Stimulated activated CD8-positive, alpha-beta memory T cell treated with anti-CD3 and anti-CD28 coated beads, Interleukin-7, amount 100 ng/mL, for 1 hour (primary cell): ENCODE measurements at places on chromosomes 12 and 14.

GRCh38 chr14:51895375-51895774, 35.0 kb downstream of the GNG2 start:
- DNase-seq: no peak

- no peak for DNase-seq
Measured at GRCh38 chr12:106743270-106743988, 31.1 kb upstream of the RIC8B start.

DNA sequence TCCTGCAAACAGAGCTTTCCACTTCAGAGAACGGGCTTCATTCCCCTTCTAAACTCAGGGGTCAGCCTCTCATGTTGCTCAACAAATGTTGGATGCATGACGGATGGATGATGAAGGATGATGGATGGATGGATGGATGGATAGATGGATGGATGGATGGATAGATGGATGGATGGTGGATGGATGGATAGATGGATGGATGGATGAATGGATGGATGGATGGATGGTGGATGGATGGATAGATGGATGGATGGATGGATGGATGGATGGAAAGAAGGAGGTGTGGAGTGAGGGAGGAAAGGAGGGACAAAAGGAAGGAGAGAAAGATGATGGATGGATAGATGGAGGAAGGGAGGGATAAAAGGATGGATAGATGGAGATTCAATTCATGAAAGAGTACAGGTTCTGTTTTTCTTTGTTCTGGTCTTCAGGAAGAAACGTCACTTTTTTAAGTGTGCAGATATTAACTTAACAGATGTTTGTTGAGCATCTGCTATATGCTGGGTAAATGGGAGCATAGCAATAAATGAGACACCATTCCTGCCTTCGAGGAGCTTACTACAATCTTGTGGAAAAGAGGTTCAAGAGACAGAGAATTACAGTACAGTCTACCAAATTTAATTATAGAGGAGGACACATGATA, 41.7 kb upstream of the PRIMA1 start:
- no peak for DNase-seq

DNA sequence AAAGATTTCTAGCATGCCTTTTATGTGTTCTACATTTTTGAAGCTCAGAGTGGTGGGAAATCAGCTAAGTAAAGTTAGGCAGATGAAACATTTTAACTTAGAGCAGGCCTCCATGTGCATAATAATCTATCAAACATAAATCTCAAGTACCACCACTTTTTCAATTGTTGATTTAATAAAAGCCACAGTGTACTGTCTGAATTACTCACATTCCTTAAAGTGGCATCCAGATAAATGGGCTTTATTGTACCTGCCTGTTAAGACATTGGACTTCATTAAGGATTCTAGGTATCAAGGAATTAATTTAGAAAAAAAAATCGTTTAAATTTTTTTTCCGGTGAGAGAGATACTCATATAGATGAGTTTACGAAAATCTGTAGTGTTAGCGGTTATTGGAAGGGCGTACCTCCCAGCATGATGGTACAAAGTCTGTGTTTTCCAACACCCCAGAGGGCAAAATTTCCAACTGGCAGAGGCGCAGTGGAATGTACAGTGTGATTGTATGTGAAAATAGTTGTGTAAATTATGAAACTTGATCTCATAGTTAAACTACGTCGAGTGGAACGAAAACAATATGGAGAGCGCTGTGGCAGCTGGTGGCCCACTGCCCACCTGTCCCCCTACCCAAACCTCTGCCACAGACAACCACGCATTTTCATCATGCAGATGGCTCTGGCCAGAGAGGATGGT, 25.0 kb downstream of the ELK3 start:
- DNase-seq: no peak

- no peak for DNase-seq
Measured at GRCh38 chr12:92661269-92661668, 41.5 kb upstream of the PLEKHG7 start.

GRCh38 chr12:90449611-90450010, 505.4 kb downstream of the CCER1 start:
- no peak for DNase-seq

DNA sequence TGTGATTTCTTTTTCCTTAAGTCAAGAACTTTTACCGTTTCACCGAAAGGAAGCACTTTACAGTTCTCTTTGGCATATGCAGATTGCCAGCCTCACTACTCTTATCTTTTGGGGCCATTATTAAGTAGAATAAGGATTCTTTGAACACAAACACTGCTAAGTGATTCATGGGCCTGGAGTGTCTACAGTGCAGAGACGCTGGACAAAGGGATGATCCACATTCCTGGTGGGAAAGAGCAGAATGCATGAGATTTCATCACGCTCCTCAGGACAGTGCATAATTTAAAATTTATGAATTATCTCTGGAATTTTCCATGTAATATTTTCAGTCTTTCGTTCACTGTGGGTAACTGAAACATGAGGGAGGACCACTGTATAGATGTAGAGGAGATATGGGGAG, 90.2 kb downstream of the TTLL5 start:
- no peak for DNase-seq

GRCh38 chr14:89040460-89041256, 216.2 kb downstream of the TTC8 start:
- peak; percentile 70 for DNase-seq

DNA sequence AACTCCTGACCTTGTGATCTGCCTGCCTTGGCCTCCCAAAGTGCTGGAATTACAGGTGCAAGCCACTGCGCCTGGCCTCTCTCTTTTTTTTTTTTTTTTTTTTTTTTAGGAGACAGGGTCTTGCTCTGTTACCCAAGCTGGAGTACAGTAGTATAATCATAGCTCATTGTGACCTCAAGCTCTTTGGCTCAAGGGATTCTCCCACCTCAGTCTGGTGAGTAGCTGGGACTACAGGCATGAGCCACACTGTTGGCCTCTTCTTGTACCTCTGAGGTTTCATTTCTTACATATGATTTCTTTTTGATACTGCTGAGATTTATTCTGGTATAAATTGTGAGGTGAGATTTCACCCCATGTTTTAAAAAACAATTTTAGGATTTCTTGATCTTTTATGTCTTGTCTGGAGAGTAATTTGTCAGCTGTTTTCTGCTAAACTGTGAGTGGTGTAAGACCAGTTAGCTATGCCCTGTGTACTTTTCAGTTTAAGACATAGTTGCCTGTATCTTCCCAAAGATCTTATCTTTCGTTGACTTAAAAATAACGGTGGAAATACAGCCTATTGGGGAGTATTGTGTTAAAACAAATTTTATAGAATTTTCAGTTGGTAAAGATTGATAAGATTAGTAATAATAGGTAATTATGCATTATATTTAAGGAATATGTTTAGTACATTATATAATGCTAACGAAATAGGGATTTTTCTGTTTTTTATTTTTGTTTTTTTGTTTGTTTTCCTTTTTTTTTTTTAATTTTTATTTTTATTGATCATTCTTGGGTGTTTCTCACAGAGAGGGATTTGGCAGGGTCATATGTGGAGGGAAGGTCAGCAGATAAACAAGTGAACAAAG, 31.7 kb downstream of the WDR20 start:
- no peak for DNase-seq

DNA sequence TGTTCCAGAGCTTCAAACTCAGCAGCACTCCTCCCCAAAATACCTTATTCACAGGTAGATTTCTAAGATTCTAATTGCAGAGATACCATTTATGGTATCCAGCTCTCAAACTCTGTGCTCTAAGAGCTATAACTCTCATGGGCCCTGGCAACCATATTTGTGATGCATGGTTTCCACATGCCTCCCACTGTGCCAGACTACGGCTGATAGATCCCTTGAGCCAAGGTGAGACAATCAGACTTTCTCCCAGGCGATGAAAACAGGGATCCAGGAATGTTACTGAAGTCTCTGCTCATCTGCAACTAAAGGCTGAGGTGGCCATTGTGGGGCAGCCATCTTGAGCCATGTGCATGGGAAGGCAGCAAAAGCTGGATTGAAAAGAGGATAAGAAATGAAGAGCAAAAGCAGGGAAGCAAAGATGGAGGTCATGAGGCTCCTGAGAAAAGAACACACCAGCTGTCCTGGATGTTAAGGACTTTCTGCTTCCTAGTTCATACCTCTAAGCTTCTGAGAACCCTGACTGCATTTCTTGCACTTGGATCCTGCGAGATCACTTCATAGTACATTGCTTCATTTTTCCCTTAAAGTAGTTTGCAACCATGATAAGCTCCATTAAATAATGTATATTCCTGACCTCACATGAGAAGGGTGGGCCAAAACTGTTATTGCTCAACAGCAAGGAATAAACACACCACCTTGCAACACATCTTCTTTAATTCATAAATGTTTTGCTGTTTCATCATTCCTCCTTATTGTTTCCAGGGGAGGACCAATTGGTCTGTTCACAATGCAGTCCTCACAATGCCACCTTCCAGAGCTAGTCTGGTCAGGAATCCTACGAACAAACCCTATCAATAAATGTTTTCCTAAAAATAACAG, 5.4 kb downstream of the EGLN3 start:
- no peak for DNase-seq

- no peak for DNase-seq
Measured at GRCh38 chr14:75989134-75989533, 3.6 kb downstream of the IFT43 start.

GRCh38 chr12:120554678-120555077, 20.5 kb downstream of the RNF10 start:
- DNase-seq: no peak

DNA sequence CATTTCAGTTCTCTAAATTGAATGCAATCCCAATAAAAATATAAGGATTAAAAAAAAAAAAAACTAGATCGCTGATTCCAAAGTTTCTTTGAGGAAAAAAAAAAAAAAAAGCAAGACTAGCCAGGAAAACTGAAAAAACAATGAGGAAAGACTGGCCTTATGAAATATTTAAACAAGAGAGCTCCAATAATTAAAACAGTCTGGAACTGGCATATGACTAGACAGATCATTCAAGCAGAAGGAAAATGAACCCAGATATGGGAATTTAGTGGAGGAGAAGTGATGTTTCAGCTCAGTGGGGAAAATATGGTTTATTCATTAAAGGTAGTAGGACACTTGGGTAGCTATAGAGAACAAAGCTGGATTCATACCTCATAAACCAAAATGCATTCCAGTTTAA, 42.0 kb upstream of the TBC1D15 start:
- DNase-seq: no peak

DNA sequence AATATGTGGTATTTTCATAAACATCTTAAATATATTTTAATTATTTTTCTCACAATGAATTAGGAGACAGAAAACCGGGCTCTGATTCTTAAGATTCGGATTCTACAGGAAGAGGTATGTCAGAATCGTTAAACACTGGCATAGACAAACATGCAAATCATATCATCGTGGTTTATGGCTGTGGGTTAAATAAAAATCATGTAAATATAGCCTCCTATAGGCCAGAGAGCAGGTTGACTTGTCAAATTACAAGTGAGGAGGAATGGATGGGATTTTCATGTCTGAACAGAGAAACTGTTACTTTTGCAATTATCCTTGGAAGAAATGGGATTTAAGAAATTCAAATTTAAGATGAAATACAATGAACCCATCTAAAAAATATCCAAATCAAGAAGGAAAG, 74.9 kb upstream of the BCAT1 start:
- no peak for DNase-seq

DNA sequence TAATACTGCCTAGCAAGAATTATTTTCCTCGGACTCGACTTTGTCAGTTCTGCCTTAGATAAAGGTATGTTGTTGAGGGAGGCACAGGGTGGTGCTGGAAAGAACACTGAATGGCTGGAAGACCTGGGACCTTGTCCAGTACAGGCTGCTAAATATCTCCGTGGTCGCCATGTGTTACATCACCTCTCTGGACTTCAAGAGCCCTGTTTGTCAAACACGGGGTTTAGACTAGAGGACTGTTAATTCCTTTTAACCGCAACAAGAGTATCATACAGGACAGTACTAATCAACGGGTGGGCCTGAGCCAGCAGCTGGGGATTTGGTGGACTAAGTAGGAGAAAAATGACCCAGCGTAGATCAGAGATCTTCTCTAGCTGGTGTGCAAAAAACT, 476.3 kb downstream of the LRIG3 start:
- DNase-seq: no peak

DNA sequence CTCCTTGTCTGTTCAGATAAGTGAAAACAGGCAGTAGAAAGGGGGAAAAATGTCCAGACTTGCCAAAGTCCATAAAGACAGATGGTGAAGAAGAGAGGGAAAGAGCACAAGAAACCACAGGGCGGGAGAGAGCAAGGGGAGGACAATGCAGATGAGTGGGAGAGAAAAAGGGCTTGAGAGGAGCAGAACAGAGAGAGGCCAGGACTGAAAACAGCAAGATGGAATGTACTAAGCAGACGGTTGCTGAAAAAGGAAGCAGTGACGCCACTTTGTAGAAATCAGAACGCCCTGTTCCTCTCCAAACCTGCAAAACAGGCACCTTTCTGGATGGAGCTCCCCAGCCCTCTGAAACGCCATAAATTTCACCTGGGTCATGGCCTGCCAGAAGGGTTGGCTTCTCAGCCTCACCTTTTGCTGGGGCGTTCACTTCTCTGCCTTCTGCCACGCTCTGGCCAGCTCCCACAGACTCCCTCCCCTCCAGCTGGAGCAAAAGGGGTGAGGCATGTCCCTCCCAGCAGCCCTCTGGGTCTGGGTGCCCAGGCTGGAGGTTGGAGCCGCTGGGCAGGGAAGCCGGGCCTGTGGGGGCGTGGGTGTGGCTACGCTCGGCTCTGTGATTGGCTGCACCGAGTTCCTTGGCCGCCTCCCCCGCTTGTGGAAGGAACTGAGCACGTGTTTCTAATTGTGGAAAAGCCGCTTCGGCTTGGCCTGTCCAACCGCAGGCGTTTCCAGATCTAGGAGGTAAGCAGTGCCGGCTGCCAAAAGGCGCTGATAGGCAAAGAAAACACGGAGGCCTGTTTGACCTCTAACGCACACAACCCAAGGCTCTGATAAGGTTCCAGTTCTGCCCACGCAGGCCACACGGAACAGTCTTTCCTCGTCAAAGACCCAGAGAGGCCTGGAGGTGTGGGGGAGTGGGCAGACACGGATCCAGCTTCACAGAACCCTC, 29.3 kb downstream of the SLC7A8 start:
- no peak for DNase-seq

DNA sequence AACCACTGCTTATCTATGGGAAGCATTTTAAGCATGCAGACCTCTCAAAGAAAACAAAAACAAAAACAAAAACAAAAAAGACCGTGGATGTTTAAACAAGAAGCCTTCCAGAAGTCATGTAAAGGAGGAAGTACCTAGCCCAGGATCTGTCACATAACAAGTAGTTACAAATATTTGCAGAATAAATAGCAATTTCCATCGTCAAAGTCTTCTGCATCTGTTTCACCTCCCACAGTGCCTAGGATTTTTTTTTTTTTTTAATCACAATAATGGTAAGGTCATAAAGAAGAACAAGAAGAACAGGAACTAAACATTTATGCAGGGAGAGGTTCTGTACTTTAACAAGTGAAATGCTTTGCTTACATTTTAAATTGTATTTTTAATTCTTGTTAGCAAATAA, 2.4 kb upstream of the STXBP6 start:
- DNase-seq: no peak

DNA sequence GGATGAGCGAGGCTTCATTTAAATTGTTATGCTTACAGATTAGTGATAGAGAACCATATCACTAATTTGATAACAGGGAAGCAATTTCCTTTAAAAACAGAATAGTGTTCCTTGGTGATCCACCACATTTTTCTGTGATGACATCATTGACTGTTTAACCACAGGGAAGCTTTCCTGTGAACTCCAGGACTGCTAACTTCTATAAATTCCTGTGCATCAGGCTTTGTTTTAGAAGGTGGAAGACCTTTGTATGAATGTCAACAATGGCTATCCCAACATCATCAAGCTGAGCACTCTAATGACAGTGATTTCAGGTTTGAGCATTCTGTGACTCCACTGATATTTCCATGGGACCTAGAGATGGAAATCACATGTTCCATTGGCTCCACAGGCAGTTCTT, 177.1 kb downstream of the RMST start:
- DNase-seq: no peak
